Naive B cell (primary cell): ENCODE measurements at places on chromosomes 11 and 22.

DNA sequence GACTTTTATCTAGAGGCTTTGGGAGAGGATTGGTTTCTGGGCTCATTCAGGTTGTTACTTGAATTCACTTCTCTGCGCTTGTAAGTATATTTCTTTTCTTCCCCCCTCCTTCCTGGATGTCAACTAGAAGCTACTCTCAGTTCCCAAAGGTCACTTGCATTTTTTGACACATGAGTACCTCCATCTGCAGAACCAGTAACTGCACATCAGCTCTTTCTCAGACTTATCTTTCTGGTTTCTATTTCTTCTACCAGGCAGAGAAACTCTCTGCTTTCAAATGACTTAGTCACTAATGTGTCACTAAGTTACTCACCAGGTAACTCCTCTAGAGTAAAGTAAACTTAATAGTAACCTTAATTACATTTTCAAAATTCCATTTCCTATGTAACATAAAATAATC is 773.0 kb upstream of the LUZP2 start:
- no peak for DNase-seq

DNA sequence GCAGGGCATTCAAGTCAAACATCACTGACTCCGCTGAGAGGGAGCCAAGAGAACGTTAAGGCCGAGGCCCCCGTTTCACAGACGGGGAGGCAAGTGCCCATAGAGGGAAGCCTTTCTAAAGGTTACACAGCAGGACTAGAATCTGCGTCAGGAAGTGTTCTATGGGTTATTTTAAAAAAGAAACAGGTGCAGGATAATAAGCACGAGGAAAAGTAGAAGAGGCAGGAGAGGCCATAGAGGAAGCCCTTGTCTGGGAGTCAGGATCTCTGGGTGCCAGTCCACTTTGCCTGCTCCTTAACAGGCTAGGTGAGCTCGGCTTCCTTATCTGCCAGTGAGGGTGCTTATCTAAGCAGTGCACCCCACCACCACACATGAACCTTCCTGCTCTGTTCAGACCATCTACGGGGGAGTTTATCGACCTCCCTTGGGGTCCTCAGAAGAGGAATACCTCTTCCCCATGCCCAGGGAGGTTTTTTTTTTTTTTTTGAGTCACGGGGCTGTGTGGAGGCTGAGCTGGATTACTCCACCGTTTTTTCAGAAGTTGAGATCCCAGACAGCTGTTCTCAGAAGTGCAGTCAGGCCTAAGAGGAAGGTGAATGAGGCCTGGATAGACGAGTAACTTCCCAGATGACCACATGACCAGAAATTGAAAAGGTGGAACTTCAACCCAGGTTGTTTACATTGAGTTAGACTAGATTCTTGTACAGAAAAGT is 1.2 kb upstream of the FCHSD2 start:
- no peak for DNase-seq

DNA sequence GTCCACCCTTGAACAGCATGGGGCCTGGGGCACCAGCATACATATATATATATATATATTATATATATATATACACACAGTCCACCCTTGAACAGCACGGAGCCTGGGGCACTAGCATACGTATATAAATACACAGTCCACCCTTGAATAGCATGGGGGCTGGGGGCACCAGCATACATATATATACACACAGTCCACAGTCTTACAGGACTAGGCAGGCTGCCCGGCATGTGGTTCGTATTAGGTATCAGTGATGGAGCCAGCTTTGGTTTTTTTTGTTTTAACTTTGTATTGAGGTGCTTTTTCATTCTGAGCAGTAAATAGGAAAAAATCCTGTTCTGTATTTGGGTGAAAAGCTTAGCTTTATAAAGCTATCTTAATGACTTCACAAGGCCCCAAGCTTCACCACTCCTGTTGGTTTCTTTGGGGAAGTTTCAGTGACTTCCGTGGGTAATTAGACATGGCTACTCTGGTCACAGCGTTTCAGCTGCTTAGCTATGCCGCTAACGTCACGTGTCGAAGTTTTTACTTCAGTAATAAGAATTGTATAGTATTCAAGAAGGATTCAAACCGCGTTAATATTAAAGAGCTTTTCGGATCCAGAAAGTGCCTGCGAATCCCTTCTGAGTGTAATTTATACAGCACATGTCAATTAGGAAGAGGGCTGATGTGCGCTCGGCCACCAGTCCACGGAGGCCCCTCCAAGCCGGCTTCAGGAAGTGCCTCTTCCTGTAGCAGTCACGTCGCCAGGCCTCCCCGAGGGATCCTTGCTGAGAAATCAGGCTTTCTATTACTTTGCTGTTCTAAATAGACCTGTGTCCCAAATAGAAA is 179.7 kb downstream of the TBC1D22A start:
- DNase-seq, result no peak

DNA sequence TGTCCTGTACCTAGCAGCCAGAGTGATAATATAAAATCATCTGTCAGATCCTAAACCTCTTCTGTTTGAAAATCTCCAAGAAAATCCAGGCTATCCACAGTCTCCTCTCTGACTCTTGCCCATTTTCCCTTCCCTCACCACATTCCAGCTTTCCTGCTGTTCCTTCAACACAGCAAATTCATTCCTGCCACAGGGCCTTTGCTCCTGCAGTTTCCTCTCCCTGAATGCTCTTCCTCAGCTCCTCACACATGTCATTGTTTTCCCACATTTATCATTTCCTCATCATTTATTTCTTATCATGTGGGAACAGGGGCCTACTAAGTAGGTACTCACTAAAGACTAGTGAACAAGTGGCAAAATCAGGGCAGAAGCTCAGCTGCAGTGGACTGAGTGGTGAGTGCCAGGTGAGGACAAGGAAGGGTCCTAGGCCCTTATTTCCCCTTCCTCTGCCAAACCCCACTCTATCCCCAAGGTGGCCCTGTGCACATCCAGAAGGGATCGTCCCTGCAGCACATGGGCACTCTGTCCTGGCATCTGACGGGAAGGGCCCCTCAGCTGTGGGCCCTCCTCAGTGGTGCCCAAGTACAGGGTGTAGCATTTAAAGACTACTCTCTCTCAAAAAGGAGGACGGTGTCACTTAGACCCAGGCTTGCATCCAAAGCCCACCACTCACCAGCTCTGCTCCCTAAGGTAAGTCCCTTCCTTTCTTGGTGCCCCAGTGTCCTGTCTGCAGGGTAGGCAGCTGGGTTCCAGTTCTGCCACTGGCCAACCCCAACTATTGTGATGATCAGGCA is 2.0 kb downstream of the LRRC32 start:
- no peak for DNase-seq

DNA sequence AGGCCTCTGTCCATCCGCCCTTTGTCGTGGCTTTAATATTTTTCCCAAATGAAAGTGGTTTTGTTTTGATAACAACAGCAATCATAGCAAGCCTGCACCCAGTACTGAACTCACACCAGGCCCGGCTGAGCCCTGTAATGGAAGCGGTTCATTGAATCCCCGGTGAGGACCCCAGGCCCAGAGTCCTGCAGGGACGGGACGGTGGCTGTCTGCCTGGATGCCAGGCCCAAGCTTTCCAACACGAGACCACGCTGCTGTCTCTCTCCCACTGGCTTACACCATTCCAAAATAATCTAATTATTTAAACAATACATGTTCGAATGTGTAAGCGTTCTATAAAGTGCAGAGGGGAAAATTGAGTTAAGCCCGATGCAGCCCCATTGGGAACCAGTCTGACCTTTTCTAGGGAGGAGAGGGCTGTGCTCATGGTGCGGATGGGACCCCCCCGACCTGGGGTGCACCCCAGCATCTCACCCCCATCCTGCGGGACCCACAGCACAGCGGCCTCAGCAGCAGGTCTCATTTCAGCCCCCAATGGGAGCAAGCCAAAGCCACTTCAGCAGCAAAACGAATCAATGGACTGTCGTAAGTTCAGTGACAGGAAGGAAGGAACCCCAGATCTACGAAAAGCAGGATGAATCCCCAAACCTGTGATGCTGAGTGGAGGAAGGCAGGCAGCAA is 1046.9 kb downstream of the BRD1 start:
- DNase-seq, result no peak

DNA sequence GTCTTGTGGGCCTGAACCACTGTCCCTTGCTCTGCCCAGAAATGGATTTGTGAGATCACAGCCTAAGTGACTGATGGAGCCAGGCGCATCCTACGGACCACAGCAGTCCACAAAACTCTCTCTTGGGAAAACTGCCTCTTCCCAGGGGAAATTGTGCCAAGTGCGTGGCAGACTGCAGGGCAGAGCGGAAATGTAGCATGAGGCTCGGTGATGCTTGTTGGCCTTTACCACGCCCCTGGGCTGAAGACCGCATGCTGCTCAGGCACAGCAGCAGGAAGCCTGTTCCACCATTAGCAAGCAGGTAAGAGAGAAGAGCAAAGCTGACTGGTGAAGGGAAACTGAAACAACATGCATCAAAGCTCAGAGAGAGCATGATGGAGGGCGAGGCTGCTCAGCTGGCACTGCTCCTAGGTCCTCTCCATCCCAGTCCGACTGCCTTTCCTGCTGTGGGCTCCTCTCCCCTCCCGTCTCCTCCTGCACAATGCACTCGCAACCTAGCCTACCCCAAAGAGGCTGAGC is 26.5 kb upstream of the SCARF2 start:
- DNase-seq, result peak; percentile 58

- no peak for DNase-seq
Observed at GRCh38 chr11:111703576-111703975, 62.6 kb downstream of the PPP2R1B start.

DNA sequence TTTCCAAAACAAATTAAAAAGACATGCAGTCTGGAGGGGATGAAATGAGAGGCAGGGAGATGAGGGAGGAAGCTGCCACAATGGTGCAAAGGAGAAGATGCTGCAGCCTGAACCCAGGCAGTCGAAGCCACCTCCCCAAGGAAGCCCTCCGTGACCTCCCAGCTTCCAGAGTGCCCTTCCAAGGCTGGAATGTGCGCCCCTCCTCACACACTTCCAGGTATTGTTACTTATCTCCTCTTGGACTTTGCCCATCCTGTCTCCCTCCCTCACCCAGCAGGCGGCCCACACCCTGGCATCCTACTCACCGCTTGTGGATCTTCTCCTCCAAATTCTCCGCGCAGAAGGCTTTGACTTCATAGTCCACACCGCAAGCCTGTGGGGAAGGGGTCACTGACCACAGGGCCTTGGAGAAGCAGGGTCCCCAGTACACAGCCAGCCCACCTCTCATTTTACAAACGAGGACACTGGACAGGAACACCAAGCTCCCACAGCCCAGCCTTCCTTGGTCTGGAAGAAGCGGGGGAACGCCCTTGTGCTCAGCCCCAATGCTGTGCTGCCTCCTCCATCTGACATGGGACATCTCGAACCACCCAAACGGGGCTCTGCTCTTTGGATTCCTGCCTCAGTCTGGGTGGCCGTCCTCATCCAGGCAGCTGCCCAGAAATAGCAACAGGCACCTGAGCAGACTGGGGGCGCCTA is 40.3 kb downstream of the TPBGL start:
- DNase-seq, result no peak

- DNase-seq, result no peak
Observed at GRCh38 chr11:63621071-63621470, 6.8 kb upstream of the PLAAT3 start.

DNA sequence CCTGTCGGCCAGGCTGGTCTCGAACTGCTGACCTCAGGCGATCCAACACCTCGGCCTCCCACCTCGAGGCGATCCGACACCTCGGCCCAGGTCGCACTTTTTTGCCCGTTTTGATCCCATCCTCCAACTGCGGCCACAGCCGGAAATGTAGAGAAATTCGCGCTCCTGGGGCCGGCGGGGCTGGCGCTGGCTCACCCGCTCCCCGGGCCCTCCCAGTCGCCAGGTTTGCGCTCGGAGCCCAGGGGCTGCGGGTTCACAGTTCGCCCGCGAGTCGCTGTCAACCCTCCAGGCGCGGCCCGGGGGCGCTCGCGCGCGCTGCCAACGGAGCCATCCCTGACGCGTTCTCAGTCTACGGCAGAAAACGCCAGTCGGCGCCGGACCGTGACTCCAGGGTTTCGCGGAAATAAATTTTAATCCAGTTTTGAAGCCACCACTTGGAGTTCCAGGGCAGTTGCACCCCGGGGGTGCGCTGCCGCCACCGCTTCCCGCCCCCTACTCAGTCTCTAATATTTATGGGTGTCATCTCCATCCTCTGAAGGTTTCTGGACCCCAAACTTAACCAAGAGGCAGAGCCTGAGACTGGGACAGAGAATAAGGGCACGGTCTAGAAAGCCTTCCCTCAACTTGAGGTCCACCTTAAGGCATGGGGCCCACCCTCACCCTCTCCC is 1.5 kb upstream of the KLHDC7B start:
- DNase-seq, result peak; percentile 80

GRCh38 chr11:123233975-123234334 is 38.9 kb upstream of the CLMP start:
- DNase-seq, result no peak

DNA sequence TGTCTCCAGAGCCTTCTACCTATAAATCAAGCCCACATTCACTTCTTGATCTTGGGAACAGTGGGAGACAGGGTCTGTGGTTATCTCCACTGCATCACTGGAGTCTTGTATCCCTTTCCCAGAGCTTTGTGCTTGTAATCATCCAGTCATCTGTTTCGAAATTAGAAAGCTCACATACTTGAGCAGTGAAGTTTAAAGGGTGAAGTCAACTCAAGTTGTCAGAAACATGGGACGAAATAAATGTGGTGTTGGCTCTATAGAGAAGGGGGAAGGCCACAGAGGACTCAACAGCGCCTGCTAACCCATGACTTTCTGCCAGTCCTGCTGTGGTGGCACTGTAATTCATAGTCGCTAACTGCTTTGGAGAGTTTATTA is 197.5 kb downstream of the DBX1 start:
- DNase-seq, result no peak

DNA sequence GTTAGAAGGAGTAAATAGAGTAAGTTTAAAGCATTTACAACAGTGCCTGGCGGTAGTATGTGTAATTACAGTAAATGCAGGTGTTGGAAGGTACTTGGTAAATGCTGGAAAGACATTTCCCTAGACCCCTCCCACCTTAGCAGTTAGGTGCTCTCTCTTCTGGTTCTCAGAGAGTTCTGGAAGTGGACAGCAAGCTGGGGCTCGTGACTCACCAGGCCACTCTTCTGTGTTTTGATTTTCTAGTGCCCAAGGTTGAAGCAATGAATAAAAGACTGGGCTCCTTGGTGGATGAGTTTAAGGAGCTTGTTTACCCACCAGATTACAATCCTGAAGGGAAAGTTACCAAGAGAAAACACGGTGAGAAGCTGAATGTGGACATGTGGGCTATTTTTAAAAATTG is 27.6 kb downstream of the SNU13 start:
- no peak for DNase-seq

- DNase-seq, result no peak
Observed at GRCh38 chr22:26777156-26777801, 119.9 kb downstream of the MIAT start.
